ENCODE measurements at places on chromosomes 7 and 10.

DNA sequence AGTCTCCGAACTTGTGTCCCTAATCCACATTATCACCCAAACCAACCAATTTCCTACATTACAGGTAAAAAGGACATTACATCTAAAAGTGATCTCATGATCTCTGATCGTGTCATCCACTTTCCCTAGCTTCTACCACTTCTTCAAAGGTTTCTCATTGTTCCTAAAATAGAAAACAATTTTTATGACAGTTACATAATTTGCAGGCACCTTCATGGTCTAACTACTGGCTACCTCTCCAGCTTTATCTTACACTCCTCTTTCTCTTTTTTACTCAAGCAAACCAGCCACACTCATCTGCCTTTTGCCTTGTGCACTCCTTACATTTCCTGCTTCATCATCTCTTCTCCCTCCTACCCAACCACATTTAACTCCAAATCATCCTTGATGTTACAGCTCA is 886.7 kb upstream of the SORCS1 start:
- DNase-seq, result no peak

DNA sequence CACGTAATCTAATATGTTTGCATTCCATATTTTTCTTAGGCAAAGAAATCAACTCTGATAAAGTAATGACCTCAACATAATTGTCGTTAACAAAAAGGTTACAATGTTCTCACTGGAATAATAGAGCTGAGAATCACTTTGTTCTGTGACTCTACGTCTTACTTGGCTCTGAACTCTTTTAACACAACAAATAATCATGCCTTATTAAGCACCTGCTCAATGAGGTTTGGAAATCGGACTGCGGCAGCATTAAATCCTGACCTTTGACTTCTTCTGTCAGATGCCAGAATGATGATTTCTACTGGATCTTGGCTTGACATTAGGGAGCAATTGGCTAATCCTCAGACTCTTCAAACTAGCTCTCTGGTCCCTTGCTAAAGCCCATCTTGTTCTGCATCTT is 233.6 kb downstream of the SEMA3D start:
- DNase-seq, result no peak

GRCh38 chr10:120406376-120406775 is 50.7 kb upstream of the PLPP4 start:
- DNase-seq, result no peak

DNA sequence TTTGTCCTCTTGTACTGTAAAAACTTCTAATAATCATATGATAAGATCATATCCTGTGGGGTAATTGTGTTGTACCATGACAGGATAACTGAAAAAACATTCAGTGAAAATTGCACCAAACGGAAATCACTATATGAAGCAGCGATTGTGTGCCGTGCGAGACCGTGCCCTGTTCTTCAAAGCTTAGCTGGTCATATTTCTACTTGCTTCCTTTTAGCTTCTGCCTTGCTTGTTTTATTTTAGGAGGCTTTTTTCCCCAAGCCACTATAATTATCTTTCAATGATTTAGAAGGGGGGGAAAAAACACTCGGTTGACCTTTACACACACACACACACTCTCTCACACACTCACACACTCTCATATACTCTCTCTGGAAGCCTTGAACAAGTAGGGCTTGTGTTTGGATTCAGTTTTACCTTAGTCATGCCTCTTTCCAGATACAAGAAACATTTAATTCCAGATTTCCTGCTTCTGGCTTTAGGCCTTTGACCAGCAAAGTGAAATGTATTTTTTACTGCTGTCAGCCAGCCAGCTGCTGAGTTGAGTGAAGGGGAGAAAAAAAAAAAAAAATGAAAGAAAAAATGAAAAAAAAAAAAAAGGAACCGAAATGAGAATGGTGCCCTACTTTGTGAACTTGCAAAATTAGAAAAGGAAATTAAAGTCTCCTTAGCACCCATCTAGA is 181.4 kb downstream of the ARID5B start:
- DNase-seq, result no peak

- DNase-seq, result no peak
Observed at GRCh38 chr7:98618786-98619185, 1.7 kb downstream of the NPTX2 start.

- DNase-seq, result no peak
Observed at GRCh38 chr10:47288916-47289495, 11.0 kb upstream of the GDF10 start.

DNA sequence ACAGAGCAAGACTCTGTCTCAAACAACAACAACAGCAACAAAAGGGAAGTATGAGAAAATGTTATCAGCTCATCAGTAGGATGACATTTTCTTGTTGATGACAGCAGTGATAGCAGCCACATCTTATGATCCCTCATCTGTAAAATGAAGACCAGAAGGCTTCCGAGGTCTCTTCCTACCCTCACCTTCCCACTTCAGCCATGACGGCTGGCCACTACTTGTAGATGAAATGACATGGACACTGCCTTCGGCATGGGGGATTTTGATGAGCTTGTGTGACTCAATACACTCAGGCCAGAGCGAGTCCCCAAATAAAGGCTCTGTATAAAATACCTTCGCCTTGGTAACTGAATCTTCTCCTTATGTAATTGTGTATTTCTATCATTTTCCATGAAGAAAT is 6.7 kb downstream of the ECHDC3 start:
- no peak for DNase-seq

DNA sequence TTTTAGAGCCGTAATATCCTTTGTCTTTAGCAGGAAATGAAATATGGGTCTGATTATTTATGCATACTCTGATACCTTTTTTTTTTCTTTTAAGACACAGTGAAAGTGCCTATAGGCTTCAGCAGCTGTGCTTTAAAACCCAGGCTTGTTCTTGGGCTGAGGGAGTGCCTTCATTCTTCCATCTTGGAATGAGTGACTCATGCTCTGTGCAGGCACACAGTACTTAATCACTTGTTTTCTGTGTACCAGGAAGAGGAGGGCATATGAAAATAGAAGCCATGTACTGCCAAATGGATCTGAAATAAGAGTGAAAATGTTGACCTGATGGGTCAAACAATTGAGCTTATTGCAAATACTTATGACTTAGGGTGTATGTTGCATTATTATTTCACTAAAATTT is 12.0 kb downstream of the INPP5F start:
- peak; percentile 91 for DNase-seq

DNA sequence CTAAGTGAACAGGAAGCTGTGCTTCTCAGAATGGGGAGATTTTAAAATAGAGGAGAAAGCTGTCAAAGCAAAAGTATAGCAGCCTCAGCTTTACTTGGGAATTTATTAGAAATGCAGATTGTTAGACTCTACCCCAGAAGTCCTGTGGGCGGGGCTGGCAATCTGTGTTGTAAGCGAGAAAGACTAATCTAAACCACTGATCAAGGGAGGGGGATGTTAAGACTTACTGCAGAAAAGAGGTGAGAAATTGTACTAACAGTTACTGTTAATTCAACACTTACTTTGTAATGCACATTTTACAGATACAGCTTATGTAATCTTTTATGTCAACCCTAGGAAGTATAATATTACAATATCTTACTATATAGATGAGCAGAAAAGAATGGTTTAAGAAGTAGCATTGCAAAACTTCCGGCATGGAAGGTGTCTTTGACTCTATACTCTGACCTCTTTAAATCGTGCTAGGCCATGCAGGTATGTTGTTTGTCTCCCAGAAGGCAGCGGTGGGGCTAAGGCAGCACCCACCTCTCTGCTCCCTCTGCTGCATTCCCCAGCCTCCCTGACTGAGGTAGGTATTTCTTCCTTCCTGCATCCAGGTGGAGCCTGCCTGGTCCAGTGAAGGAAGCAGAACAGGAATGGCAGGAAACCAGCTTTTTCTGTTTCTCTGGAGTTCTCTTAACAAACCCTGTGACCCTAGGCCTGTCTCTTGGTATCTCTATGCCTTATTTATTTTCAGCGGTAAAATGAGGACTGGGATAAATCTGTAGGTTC is 462.2 kb downstream of the AUTS2 start:
- no peak for DNase-seq

DNA sequence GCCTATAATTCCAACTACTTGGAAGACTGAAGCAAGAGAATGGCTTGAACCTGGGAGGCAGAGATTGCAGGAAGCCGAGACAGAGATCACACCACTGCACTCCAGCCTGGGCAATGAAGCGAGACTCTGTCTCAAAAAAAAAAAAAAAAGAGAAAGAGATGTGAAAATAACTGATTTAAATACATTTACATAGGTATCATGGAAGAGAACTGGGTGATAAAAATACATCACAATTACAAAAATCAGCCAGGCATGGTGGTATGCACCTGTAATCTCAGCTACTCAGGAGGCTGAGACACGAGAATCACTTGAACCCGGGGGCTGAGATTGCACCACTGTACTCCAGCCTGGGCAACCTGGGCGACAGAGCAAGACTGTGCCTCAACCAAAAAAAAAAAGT is 19.8 kb downstream of the NANOS1 start:
- no peak for DNase-seq

DNA sequence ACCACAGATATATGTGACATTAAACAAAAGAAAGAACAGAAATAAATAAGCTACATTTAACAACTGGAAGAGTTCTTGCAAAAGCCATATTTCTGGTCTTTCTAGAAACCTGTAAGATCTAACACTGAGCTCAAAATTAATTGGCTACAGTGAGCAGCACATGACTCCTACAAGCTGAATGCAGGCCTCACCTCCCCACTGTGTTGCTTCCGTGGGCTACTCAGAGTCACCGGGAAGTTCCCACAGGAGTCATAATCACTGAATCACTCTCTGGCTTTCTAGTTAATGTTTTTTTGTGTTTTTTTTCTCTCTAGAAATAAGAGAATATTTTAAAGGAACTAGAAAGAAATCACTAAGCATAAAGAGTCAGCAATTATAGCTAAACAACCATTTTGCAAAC is 10.2 kb upstream of the MRPS24 start:
- DNase-seq, result peak; percentile 58

DNA sequence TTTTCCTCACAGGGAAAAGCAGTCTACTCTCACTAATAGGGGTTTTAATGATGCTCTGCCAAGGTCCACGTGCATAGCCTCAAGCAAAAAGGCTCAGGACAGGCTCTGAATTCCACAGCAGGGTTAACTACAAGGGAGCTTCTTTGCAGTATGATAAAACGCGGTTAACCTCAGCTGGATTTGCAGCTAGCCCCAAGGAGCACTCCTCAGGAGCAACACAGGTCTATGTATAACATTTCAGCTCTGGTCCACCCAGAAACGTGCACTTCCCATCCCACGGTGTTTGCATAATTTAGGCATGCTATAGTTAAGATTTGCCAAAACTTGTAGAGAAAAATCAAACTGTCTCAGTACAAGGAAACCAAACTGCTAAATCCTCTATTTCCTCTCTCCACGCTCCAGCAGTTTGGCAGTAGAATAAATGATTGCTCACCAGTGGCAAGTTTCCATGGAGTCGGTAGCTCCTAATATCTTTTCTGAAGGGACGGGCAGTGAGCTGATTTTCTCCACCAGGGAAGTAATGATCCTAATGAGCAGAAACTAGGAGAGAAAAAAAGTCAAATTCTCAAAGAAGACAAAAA is 13.1 kb upstream of the ASB4 start:
- DNase-seq, result peak; percentile 30

GRCh38 chr10:2985729-2986232 is 81.6 kb upstream of the PFKP start:
- peak; percentile 54 for DNase-seq

DNA sequence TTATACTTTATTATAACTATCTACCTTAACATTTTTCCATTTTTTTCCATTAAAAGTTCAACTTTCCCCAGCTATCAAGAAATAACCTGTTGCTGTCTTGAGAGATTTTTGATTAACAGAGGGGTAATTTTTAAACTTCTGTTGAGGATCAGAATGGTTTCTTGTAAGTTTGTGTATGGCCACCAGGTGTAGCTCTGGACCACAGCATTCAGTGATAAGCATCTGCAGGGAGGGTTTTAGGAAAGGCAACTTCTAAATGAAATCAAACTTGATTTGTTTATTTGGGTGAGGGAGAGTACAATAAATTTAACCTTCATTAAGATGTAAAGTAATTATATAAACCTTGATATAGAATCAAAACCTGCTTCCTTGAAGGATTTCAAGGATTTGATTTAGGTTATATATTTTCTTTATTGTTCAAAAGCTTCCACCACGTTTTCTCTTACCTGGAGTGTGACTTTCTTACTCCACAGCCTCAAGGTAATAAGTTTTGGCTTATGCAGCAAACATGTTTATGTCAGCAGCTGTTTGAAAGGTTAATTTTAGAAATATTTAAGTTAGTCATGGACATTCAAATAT is 153.3 kb downstream of the STK31 start:
- DNase-seq, result peak; percentile 10

DNA sequence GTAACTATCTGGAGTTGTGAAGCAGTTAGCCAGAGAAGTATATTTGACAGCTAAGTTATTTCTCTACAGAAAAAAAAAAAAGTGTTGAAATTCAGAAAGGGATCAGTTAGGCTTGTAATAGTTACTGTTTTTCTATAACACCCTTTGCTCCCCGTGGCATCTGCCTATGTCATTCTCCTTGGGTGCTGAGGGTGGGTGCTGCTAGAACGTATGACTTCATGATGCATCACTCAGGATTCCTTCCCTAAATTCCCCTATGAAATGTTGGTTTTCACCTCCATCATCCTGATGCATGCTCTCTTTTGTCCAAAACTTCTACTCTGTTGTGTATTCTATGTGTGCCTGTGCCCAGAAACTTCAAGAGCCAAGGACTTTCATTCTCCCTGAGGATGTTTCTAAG is 536.4 kb downstream of the GRM8 start:
- DNase-seq, result no peak

GRCh38 chr10:84026821-84027257 is 112.5 kb upstream of the GHITM start:
- peak; percentile 6 for DNase-seq

GRCh38 chr10:26485150-26485941 is 47.2 kb downstream of the APBB1IP start:
- peak; percentile 15 for DNase-seq

- peak; percentile 66 for DNase-seq
Observed at GRCh38 chr10:118259288-118259906, 82.7 kb downstream of the FAM204A start.

DNA sequence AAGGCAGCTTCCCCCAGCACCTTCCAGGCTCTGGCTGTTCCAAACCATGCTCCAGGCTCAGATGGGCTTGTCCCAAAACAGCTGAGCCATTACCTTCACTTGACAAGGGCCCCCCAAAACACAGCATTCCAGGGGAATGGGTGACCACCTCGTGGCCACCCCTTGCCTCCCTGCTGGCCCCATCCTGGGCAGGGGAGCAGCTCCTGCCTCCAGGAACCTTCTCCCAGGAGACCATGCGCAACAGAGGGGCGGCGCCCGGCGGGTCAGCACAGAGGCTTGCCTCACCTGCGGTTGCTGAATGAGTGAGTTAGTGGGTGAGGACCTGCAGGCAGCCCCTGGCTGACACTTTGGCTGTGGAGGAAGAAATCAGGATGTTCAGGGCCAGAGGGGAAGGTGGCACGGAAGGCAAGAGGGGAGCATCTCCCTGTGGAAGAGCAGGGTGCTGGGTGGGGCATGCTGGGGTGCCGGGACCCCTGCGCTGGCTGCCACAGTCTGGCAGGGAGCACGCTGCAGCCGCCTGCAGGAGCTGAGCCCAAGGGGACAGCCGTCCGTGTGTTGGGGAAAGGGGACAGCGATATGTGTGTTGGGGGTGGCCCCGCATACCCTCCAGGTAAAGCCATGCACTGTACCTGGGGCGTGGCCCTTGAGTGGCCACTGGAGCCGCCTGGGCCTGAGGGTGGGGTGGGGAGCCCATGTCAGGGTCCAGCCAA is 54.7 kb downstream of the PWWP2B start:
- DNase-seq, result no peak

- peak; percentile 7 for DNase-seq
Observed at GRCh38 chr7:78368771-78369170, 570.2 kb downstream of the PHTF2 start.
